NCI-H510A (cell line): ENCODE measurements at places on chromosomes 5 and 9.

- DNase-seq: peak; percentile 1
Measured at GRCh38 chr5:78974011-78974410, 11.1 kb downstream of the ARSB start.

- DNase-seq: no peak
Measured at GRCh38 chr9:17018540-17019196, 116.2 kb upstream of the CNTLN start.

DNA sequence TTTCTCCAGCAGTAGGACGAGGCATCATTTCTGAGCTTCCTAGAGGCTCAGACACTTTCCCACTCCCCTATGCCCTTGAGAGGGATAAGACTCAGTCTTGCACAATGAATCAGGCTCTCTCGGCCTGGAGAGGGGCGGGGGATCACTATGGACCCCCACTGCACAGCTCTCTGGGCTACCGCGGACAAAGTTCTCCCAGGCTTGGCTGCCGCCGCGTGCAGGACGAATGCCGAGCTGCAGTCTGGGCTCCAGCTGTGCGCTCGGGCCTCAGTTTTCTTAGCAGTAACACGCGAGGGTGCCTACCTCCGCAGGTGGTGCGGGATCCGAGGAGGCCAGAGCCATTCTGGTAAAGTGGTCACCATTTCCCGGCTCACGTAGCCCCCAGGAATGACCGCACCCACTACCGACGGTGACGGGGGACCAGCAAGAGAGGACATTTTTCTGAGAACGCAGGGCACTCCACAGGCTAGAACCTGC, 3.4 kb upstream of the MYORG start:
- no peak for DNase-seq

- DNase-seq: no peak
Measured at GRCh38 chr5:26339576-26339975, 698.8 kb downstream of the CDH9 start.

DNA sequence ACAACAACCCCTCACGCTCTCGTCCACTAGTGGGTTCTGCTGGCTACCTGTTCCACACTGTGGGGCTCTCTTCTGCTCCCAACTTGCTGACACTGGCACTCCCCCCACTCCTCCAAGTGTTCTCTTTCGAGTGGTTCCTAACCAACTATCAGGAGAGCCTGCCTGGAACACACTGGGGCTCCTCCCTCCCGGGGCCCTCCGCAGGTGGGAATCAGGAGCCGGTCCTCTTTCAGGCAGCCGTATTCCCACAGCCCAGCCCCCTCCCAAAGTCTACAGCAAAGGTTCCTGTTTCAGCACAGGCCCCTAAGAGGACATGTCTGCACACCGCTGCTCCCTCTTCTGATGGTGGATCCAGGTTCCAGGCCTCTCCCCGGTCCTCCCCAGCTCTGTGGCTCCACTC, 165.9 kb downstream of the FSTL4 start:
- no peak for DNase-seq

DNA sequence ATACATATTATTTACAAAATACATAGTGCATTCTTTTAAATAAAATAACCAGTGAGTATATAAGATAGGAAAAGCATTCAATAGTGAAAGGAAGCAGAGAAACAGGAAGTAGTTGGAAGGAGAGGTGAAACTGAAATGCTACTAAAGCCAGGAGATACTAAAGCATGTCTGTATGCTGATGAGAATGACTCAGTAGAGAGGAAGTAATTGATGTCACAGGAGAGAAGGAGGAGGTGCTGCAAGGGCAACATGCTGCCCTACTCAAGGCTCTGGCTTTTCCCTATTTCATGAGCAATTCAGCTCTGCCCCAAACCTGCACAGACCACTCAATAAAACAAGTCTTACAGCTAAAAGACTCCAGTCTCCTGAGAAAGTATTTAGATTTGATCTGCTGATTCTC, 108.5 kb upstream of the TXNDC8 start:
- DNase-seq: no peak
